ENCODE measurements at places on chromosomes 5 and 9. TPM values are rescaled to one million over a fixed set of nuclear protein-coding genes. Genes with fewer than 3 reads are reported as not detected.

- DNase-seq, result no peak
Measured at GRCh38 chr9:112552229-112553056, 65.8 kb downstream of the KIAA1958 start.

- no peak for DNase-seq
Measured at GRCh38 chr9:82202808-82203207, 214.2 kb downstream of the SPATA31D1 start.

DNA sequence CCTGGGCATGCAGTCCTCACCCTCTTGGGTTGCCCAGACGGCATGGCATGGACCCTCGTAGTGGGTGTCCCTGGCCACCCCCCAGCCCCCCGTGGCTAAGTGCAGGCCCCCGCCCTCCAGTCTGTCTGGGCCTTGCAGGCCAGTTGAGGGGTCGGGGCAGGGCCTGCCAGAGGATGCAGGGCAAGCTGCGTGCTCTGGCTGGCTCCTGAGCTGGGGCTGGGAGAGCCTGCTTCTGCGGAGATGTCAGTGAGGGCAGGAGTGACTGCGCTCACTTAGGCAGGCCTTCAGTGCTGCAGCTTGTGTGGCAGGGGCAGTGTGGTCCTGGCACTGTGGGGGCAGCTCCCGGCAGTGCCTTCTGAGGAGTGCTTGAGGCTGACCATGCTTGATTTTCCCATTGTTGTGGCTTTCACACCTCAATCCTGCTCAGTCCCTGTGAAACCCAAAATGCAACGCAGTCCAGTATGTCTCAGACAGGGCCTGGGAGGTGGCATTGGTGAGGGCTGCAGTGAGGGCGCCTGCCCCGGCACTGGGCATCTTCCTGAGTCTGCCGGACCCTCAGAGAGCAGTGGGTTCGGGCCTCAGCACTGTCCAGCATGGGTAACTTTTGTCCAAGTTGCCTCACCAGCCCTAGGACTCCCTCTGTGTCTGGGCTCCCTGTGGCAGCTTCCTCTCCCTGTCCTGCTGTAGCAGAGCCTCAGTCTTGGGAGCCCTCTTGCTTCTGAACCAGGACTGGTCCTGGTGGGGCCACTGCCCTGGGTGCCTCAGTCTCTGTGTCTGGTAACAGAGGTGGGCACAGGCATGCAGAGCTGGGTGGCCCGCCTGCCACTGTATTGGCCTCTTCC lies 93.0 kb downstream of the PHF2 start:
- peak; percentile 68 for DNase-seq

DNA sequence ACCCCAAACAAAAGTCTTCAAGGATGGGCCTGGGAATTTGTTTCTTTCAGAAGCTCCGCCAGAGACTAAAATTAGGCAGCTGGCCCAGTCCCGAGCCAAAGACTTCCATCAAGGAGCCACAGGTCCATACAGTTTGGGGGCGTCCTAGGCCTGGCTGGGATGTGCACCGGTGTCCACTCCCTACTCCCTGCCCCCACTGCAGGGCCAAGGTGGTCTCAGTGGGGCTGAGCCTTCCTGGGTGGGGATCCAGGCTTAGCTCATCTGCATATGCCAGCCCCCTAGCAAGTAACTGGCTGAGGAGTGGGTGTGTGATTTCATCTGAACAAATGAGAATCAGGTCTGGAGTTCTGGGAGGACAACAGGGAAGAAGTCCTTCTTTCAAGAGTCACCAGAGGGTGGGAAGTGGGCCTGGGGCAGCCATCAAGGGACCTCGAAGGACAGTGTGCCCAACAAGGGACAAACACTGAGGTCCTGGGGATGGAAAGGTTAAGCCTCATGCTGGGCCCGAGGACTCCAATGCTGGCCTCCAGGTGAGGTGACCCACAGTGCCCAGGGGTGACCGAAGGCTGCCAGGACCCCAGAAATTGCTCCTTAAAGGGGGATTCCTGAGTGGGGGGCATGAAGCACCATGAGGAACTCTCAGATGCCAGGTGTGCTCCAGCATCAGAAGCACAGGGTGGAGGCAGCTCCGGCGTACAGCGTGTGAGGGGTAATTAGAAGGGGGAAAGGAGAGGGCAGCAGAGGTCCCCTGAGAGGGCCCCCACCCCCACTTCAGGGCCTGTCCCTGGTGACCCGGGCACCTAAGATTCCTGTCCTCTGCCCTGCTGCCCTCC lies 91.3 kb downstream of the ZNF354C start:
- peak; percentile 66 for DNase-seq

Gene ENTREP1
- total RNA-seq, result 5.7 TPM

Gene NUTM2G
- total RNA-seq, result not detected

Gene NUDT2
- total RNA-seq, result 13.6 TPM

All from aorta (tissue), 5 donors.